ENCODE measurements at places on chromosomes 7 and 10. TPM values are rescaled to one million over a fixed set of nuclear protein-coding genes. Genes with fewer than 3 reads are reported as not detected.

- DNase-seq = no peak
Observed at GRCh38 chr10:49653273-49653929, 26.1 kb upstream of the C10orf53 start.

GRCh38 chr7:68484731-68485130, 1113.5 kb upstream of the AUTS2 start:
- no peak for DNase-seq

Gene LIPJ
- total RNA-seq = not detected

DNA sequence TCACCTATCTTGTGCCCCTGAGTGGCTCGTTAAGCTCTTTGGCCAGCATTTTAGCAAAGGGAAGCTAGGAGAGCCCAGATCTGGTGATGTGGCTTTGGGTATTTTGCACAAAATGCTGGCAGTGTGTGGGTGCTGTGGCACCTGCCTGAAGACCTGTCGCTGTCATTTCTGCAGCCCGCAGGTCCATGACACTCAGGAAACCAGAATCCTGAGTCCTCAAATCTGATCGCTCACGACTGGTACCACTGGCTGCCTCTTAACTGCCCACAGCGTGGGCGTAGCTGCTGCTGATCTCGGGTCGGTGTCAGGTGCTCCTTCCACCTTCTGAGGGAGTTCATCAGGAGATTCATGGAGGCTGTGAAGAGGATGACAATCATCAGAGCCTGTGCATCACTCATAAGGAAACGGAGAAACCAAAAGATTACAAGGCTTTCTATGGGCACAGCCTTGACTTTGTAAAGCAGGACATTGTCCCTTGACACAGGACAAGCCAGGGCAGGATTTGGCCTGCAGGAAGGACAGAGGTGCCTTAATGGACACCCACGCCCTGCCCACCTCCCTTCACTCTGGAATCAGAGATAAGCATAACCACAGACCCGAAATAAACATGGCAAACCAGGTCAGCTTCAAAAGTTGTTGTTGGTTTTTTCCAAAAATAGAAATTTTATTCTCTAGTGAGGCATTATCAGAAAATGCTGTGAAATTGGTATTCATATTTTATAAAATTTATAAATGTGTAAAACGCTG, 71.0 kb upstream of the STK17A start:
- no peak for DNase-seq

DNA sequence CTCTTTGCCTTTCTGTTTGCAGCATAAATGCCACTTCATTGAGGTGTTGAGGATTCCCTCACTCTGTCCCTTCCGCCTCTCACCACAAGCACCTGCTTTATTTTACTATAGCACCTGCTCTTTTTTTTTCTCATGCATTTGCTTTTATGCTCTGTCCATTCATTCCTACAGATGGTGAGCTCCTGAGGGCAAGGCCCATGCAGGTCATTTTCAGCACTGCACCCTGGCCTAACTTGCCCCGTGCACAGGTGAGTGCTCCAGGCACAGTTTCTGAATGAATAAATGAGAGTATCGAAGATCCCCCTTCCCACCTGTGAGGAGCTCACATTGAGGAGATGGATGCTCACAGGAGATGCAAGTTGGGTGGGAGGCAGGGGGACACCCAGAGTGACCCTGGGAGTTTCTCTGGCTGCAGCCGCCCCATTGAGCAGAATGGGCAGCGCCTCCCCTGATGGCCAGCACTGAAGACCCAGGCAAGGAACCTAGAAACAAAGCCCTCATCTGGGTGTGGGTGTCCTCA, 1.2 kb upstream of the AKR1E2 start:
- DNase-seq = no peak

Measured in activated naive CD4-positive, alpha-beta T cell treated with anti-CD3 and anti-CD28 coated beads for 36 hours (primary cell).